Anterior cingulate cortex (tissue), 58 donors: ENCODE measurements at places on chromosomes 1 and 21.

GRCh38 chr1:149846042-149846441, 53.3 kb upstream of the BOLA1 start:
- DNase-seq = no peak

DNA sequence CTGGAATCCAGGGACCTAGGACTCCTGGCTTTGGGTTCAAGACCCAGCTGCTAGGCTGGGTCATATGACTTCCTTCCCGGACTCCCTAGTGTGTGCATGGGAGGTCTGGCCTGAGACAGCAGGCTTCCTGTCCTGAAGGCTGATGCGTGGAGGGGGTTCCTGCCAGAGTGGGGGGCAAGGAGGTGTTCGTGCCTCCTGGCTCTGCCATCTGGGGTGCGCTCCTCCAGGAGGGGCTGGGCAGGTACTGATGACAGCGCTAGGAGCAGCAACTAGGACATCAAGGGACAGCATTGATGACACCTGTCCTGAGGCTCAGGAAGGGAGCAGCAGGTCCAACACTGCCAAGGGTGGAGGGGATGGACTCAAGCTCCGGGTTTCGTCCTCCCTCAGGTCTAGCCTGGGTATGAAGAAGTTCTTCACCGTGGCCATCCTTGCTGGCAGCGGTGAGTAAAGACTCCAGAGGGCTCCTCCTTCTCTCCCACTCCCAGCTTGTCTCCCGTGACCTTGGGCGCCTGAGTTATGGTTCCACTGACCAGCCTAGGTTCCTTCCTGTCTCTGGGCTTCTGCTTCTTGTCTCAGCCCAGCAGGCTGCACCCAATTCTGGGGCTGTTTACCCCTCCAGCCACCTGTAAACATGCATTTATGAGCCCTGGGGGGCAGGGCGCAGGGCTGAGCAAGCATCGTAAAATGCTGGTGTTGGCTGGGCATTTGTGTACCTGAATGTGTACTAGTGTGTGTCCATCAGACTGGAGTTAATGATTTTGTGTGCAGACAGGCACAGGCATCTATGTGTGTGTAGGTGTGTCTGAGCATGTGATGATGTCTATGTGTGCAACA, 871 bp downstream of the PLA2G2F start:
- no peak for DNase-seq

DNA sequence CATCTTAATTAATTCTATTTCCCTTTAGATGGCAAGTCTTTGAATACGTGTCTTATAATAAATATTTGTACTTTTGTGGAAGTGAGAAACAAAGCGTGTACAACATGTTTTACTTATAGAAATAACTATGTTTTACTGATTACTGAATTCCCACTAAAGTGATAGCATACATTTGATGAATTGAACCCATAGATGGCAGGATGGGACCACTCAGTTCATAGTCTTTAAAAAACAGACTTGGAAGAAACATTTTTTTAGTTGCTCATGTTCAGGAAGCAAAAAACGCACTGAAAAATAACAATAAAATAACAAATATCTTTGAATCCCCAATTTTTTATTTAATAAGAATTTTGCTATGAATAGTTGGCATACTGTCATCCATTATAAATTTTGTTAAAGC, 507.1 kb upstream of the ZRANB2 start:
- no peak for DNase-seq

DNA sequence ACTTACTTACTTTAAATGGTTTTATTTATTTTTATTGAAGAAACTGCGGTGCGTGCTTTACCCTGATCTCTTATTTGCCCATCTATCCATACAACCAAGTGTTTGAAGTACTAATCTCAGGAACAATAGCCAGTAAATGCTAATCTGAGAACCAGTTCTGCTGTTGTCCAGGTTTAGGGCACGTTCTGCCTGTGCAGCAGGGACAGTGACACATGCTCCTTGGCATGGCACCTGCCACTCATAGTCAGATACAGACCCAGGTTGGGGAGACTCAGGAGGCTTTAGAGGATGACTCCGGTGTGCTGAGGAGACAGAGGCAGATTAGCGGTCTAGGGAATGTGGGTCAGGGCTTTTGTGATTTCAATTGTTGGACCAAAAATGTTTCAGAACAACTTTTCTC, 83.6 kb downstream of the NRIP1 start:
- DNase-seq = no peak

DNA sequence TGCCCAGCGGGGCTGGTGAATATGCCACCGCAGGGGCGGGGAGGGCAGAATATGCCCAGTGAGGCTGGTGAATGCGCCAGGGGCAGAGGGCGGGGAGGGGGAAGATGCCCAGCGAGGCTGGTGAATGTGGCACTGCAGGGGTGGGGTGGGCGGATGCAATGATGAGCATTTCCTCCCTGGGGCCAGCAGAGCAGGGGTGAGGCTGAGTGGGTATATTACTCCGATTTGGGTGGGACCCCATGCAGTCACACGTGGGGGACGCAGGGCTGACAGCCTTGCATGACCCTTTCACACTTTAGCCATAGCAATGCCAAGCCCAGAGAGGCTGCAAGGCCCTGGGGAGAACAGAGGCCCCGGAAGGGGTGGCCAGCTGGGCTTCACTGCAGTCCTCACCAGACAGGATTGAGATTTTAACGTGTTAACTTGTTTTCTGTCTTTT, 9.3 kb upstream of the SLX9 start:
- DNase-seq = no peak

DNA sequence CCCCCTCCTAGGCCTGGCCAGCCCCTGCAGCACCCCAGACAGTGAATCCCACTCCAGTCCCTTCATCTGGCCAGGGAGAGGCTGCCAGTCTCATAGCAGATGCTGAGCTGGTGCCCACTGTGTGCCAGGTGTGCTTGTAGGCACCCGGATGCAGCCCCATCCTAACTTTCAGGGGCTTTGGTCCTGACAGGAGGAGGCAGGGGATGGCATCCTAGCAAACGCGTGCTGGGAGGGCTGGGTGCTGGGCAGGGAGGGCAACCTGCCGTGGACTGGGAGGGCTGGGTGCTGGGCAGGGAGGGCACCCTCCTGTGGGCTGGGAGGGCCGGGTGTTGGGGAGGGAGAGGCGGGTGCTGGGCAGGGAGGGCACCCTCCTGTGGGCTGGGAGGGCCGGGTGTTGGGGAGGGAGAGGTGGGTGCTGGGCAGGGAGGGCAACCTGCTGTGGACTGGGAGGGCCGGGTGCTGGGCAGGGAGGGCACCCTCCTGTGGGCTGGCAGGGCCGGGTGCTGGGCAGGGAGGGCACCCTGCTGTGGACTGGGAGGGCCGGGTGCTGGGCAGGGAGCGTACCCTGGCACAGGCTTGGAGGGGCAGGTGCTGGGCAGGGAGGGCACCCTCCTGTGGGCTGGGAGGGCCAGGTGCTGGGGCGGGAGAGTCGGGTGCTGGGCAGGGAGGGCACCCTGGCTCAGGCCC, 35.3 kb downstream of the SLC19A1 start:
- no peak for DNase-seq

GRCh38 chr1:162040657-162041056, 17.0 kb upstream of the OLFML2B start:
- no peak for DNase-seq

DNA sequence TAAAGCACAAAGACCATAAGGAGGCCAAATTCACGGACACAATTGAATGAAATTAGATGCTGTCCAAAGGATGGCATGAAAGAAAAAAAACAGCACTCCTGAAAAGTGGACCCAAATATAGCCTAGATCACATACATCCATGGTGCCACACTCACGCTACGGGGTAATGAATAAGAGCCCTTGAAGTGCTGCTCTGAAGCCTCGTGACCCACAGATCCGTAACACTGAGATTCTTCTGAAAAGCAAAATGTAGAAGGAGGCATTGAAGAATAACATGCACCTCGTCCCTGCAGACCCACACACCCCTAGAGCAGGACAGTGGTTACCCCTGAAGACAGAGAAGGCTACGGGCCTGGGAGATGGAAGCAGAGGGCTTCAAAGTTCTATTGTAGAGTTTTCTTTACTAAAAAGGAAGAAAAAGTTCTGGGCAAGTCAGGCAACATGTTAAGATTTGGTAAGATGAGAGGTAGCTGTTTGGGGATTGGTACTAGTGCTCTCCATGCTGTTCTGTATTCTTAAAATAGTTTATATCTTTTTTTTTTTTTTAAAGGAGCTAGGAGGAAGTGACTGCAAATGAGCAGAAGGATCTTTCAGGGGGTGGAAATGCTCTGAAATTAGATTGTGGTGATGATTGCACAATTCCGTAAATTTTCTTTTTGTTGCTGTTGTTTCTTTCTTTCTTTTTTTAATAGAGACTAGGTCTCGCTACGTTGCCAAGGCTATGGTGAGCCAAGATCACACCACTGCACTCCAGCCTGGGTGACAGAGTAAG, 4.1 kb upstream of the ITGB2 start:
- no peak for DNase-seq

GRCh38 chr1:173249349-173249748, 42.2 kb upstream of the TNFSF4 start:
- DNase-seq = no peak

DNA sequence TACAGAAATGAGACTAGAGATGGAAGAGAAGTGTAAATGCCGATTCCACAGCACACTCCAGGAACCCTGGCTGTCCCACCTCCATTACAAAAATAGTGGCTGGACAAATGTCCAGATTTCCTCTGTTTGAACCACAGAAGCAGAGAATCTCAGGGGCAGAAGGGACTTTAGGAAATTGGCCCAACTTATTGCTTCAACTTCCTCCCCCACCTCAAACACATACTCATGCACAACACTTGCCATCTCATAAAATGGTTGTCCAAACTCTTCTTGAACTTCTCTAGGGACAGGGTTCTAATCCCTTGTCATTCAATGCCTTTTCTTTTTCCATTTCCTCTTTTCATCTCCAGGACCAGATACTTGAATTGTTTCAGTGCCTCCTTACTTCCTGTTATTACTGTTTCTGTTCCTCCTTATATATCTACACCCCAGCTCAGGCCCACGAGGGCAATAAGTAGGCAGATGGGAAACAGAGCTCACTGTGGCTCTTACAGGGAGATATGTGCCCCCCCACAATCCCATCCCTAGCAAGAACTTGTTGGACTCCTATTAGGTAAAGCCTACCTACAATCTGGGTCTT, 8.5 kb upstream of the B4GALT3 start:
- no peak for DNase-seq

GRCh38 chr1:14543191-14543840, 55.2 kb upstream of the KAZN start:
- DNase-seq = no peak

- DNase-seq = no peak
Measured at GRCh38 chr21:46100426-46100825, 2.5 kb downstream of the COL6A2 start.

DNA sequence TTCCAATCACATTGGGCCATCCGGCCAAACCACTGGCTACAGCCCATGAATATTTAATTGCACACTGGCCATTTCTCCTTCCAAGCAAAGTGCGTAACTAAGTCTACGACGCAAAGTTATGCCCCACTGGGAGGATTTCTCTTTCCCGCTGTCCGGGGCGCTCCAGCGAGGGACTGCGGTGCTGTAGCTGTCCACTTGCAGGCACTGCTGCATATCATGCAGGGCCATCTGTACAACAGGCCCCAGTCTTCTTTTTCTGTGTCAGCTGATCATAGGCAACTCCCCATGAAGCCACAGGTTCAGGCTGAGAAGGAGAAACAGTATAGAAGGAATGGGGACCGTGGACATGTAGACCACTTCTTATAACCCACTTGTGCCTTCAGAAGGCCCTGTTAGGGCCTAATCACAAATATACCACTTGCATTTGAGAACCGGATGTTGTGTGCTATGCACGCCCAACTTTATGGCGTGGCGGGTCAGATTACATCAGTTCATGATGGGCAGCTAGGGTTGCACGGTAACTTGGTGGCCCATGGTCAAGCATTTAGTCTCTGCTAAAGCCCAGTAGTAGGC, 58.0 kb downstream of the ADSS2 start:
- no peak for DNase-seq

- DNase-seq = no peak
Measured at GRCh38 chr1:230211436-230212145, 144.6 kb downstream of the GALNT2 start.

GRCh38 chr1:21000245-21000594, 176.5 kb downstream of the EIF4G3 start:
- no peak for DNase-seq

DNA sequence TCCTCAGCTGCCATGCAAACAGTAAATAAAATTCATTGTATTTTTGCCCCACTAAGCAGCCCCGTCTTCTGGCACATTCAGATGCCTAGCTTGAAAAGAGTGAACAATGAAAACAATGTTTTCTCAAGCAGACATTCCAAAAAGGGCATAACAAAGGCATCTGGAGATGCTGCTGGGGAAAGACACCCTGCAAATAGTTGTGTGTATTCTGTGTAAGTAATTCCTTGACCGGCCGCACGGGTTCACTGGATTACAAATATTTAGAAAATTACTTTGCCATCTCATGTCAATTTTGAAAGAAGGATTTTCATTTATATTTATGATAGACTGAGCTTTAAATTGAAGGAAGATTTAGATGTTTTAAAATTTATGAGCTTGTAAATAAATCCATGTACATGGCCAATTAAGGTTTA, 142.2 kb downstream of the SLC45A1 start:
- DNase-seq = no peak

- DNase-seq = no peak
Measured at GRCh38 chr1:157580179-157580827, 17.6 kb downstream of the FCRL4 start.

DNA sequence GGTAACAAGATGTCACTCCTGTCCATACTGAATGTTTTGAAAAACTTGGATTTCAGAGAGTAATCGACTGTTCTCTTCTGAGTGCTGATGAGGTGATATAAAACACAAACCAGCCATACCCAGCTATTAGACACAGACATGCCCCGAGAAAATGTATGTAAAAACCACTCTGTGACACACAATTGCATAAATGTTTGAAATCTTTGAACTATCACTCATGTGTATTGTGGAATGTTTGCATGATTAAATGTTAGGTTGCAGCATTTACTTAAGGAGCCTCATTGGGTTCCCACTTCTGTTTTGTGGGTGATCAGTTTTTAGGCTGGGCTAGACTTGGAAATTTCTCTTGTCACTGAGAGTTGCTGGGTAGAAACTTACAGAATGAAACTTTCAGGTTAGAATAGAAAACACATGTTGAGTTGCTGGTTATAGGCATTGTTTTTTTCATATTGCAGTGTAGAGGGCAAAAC, 270.4 kb upstream of the B3GALT2 start:
- DNase-seq = no peak

GRCh38 chr1:231418101-231418740, 3.9 kb downstream of the EGLN1 start:
- no peak for DNase-seq

DNA sequence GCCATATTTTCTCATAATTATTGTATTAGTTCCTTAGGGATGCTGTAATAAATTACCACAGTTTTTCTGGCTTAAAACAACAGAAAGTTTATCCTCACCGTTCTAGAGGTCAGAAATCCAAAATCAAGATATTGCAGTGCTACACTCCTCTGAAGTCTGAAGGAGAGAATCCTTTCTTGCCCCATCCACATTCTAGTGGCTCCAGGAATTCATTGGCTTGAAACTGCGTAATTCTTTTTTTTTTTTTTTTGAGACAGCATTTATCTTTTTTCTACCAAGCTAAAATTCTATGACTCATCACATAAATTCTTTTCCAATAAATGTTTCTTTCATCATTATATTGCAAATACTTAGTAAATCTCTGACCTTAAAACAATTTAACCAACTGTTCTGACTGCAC, 451.0 kb upstream of the RGS18 start:
- no peak for DNase-seq

GRCh38 chr21:16285605-16286126, 555.9 kb downstream of the USP25 start:
- DNase-seq = no peak

- no peak for DNase-seq
Measured at GRCh38 chr1:59500950-59501742, 204.3 kb downstream of the FGGY start.

GRCh38 chr21:45996311-45997204, 15.0 kb downstream of the COL6A1 start:
- DNase-seq = no peak

GRCh38 chr1:175602026-175602585, 141.3 kb downstream of the TNR start:
- DNase-seq = no peak
